ENCODE measurements at places on chromosomes 1 and 21.
A peak's percentile ranks its signal among the peaks of the same experiment; 100 is the strongest.

- DNase-seq = no peak
Measured at GRCh38 chr1:152546704-152547103, 19.9 kb downstream of the LCE3E start.

DNA sequence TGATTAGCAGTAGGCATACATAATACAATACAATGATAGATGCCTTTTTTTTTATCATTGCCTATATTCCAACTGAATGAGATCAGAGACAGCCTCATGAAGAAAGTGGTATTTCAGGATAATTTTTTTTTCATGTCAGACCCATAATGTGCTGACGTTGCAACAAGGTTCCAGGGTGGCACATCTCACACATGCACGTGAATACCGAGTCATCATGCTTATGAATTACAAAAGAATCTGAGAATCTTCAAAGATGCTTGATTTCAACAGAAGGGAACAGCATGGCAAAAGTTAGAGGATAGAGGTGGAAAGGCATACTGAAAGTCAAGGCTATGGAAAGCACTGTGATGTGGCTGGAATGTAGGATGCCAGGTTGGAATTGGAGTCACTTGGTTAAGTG lies 5.0 kb upstream of the RNF11 start:
- no peak for DNase-seq

GRCh38 chr1:88375977-88376376 lies 308.1 kb upstream of the PKN2 start:
- DNase-seq = no peak

- no peak for DNase-seq
Measured at GRCh38 chr1:186629341-186629740, 50.9 kb downstream of the PTGS2 start.

DNA sequence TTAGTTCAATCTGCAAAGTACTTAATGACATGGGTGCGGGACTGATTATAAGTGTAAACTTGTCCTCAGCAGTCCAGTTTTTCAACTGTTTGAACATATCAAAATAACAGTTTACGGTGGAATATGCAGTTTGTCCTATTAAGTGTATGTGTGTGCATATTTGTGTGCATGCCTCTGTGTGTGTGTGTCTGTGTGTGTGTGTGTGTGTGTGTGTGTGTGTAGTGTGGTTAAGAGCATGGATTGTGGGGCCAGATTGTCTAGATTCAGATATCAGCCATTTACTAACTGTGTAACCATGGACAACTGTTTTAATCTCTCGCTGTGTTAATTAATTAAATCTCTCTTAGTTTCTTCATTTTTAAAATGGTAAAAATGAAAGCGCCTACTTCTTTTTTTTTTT lies 39.0 kb downstream of the NEXN start:
- DNase-seq = no peak

- DNase-seq = no peak
Measured at GRCh38 chr21:14353231-14353630, 29.7 kb downstream of the HSPA13 start.

DNA sequence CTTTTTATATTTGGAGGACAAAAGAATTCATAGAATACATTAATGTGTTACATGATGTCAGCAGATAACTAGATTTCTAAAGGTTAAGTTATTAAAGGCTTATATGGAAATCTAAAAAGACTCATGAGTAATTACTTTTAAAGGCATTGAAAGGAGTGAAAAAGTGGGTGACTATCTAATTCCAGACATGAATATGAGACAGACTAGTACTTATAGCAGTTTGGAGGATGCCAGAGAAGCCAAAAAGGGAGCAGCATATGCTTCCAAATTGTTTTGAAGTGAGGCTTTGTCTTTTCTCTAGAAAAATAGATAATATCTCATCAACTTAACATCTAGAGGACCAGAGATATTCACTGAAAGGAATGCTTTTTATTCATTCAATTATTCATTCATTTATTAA lies 275.5 kb upstream of the CACYBP start:
- no peak for DNase-seq

DNA sequence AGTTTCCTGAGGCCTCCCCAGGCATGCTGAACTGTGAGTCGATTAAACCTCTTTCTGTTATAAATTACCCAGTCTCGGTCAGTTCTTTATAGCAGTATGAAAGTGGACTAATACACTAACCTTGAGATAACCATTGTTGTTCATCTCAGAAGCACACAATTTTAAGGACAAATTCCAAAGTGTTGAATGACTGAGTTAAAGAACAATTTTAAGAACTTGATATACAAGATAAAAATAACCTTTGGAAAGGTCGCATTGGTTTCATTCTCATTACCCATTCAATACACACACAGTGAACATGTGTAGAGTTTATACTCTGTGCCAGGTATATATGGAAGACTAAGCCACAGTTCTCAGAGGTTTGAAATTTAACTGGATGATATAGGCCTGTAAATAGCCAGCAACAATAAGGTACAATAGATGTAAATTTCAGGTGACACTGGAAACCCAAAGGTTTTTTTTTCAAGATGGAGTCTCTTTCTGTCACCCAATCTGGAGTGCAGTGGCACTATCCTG lies 19.1 kb upstream of the SRSF10 start:
- no peak for DNase-seq

- DNase-seq = no peak
Measured at GRCh38 chr1:227934476-227935313, 13.0 kb downstream of the WNT9A start.

DNA sequence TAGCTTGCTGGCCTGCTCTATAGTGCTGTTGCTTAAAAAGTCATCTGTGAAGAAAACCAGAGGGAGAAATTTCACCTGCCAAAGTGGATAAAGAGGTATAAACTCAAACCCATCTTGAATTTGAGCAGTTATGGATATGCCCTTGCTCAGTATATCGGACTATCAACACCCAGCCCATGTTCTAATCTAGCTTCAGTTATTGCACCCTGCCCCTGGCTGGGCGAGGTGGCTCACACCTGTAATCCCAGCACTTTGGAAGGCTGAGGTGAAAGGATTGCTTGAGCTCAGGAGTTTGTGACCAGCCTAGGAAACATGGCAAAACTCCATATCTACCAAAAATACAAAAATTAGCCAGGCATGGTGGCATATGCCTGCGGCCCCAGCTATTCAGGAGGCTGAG lies 13.3 kb downstream of the LIX1L start:
- no peak for DNase-seq

- no peak for DNase-seq
Measured at GRCh38 chr1:117708323-117709248, 102.7 kb downstream of the TENT5C start.

GRCh38 chr21:14672466-14672865 lies 126.4 kb upstream of the SAMSN1 start:
- no peak for DNase-seq

GRCh38 chr1:159177272-159177907 lies 6.0 kb downstream of the CADM3 start:
- peak; percentile 73 for DNase-seq

DNA sequence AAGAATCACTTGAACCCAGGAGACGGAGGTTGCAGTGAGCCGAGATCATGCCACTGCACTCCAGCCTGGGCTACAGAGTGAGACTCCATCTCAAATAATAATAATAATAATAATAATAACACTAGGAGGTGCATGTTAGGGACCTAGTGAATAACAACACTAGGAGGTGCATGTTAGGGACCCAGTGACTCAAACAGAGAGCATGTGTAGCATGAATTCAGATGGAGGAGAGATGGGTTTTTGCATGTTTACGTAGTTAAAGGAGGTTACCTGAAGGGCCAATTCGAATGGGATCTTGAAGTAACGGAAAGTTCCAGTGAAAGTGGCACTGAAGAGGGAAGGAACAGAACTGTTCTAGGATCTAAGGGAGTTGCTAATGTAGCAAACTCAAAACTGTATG lies 7.1 kb upstream of the KCNK1 start:
- no peak for DNase-seq

- no peak for DNase-seq
Measured at GRCh38 chr21:15197696-15198095, 132.9 kb upstream of the NRIP1 start.

DNA sequence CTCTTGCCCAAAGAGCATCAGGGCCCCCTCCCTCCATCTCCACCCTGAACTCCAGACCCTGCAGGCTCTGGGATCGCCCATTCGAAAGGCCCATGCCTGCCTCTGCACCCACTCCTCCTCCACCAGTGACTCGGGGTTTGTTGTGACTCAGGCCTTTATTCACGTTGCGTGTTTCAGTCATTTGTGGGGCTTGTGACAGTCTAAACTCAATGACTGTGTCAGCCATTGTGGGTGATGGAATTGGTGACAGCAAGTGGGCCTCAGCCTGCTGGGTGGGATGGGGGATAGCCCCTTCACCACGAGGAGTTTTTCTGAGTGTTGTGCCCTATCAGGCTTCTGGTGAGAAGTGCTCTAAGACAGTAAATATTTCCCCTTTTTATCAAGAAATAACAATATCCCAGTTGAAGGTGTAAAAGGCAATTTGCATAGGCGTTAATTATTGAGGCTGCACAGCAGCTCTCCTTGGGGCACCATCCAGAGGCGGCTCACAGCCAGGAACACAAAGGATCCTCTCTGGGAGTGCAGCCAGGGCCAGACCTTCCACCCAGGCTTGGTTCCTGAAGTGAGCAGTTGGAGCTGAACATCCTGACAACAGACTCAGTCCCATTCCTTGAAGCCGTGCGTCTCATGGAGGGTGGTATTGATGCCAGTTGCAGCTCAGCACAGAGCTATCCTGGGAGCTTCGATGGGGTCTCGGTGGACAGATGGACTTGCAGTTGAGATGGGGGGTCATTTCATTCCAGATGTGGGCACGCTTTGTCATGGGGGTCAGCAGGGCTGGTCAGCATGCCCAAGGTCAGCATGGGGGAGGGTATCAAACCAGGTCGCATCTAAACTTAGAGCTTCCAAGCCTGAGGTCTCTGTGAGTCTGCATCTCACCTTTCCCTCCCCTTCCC lies 135.6 kb upstream of the CACNA1E start:
- DNase-seq = no peak

DNA sequence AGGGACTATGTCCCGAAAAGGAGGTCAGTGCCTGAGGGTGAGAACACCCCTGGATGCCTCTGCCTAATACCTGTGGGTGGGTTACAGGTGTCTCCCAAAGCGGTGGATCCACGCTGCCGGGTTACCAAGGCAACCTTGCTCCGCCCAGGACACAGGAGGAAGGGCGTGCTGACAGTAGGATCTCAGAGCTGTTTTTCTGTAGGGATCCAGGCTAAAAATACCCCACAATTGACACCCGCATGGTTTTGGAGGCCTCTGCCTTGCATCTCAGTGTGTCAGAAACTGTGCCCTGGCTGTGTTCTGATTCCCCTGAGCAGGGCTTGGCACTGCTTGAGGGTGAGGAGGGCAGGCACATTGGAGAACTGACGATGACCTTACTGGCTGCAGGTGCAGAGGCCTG lies 118.0 kb downstream of the IER5 start:
- DNase-seq = no peak

- no peak for DNase-seq
Measured at GRCh38 chr1:247287460-247287859, 31.6 kb downstream of the VN1R5 start.

- no peak for DNase-seq
Measured at GRCh38 chr1:59768792-59769735, 45.7 kb upstream of the HOOK1 start.

DNA sequence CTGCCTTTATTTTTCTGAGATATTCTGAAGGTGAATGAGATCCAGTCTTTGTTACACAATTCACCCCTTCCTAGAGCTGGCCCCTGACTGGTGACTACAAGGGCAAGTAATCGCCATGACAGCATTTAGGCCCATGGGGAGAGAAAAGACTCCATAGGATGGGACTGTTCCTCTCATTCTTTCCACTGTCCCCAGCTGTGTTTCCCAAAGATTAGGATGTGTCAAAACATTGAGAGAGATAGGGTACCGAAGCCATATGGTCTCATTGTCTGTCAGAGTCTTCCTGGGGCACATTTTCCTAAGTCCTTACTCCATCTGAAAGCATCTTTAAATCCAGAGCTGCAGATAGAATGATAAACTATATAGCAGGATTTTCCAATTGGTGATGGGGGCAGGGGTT lies 423.5 kb downstream of the OMA1 start:
- DNase-seq = no peak

- DNase-seq = no peak
Measured at GRCh38 chr1:108053270-108054013, 88.5 kb upstream of the VAV3 start.

DNA sequence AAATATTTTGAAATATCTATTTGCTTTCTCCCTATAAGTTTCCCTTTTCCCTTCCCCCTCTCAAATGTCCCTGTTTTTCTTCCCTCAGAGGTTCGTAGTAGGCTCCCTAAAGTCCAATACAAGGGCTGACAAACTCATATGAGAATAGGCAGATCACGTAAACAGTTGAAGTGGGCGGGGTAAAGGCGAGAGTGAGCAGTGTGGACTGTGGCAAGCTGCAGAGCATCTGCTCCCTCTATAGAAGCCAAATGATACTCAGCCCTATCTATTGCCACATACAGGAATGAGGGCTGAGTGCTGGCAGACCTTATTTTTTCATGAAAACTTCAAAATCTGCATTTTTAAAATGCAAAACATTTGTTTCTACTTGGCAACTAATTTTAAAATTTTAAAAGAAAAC lies 26.3 kb downstream of the PRDX6 start:
- DNase-seq = no peak

DNA sequence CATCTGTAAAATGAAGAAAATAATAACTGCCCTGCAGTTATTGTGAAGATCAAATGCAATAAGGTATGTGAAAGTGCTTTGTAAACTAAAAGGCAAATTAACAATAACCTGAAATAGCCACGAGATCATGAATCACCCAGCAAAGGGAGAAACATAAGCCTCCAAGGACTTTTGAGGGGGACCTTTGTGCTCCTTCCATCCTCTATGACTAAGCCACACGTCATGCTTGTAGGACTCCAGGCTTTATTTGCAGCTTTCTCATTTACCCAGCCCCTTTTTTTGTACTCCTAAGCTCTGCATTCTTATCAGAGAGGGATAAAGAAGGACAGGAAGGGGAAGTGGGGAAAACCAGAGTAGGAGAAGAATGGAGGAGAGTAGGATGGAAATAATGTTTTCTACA lies 115.1 kb downstream of the PROX1 start:
- DNase-seq = no peak

DNA sequence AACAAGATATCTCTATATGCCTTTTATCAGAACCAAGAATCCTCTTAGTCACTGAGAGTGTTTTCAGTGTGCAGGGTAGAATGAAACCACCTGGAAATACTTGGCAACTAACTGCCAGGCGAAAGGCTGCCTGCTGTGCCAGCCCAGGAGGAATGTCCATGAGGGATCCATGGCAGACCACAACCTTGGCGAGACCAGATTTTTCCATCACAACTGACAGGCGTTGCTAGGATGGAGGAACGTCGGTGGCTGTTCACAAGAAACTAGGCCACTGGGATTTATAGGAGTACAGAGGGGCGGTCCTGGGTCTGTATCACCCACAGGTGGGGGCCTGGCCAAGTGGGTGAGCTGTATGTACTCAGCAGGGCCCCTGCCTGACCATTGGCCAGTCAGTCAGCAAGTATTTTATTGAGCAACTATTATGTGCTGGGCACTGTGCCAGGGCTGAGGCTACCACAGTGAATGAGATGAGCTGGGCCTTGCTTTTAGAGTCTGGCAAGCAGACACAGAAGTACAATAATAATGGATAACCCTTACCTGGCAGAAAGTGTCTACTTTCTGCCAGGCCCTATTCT lies 199.4 kb downstream of the FOXD2 start:
- DNase-seq = no peak

GRCh38 chr21:28063241-28064216 lies 929.1 kb downstream of the LTN1 start:
- no peak for DNase-seq
